Cardiac septum (tissue), 1 donor: ENCODE measurements at places on chromosomes 2 and 18.

GRCh38 chr2:120450196-120450820, 104.4 kb downstream of the INHBB start:
- DNase-seq = peak; percentile 59

DNA sequence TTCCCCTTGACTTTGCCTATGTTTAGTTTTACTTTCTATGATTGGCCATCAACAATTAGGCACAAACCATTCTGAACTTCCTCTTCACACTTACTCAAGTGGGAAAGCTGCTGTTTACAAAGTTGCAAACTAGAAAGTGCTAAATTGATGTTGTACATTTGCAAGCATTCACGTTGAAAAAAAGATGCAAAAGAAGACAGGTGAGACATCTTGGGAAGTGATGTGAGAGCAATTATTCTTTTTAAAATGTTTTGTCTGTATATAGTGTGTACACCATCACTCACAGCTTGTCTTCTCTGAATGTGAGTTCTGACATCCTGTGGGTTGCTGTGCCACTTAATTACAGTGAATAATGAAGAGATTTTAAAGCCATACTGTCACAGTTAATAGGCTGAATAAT, 874.1 kb upstream of the LRATD1 start:
- DNase-seq = no peak

DNA sequence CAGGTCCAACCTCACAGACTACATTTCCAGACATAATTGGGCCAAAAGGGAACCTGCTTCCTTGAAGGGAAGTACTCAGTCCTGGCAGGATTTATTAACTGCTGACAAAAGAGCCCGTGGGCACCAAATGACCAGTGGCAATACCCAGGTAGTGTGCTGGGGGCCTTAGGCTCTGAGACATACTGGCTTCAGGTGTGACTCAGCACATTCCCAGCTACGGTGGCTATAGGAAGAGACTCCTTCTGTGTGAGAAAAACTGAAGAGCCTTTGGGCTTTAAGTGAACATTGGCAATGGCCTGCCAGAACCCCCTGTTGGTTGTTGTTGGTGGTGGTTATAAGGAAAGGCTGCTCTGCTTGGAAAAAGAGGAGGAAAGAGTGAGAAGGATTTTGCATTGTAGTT, 401.8 kb downstream of the KCNJ3 start:
- no peak for DNase-seq

DNA sequence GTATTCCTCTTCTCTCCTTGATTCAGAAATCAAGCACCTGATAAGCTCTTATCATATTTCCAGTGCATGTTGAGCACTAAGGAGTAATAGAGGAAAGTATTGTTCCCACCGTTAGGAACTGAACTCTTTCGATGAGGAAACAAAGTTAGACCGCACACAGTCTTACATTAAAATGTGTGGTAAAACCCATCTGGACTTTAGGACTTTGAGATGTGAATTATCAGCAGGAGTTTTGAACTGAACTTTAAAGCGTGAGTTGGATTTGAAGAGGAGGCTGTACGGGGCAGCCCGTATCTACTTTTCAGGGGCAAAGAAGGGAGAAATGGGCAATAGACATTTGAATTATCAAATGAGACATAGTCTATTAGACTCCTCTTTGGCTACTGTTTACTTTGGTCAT, 134.4 kb downstream of the SETBP1 start:
- DNase-seq = no peak

- no peak for DNase-seq
Measured at GRCh38 chr2:28058791-28059190, 168.3 kb downstream of the BABAM2 start.

DNA sequence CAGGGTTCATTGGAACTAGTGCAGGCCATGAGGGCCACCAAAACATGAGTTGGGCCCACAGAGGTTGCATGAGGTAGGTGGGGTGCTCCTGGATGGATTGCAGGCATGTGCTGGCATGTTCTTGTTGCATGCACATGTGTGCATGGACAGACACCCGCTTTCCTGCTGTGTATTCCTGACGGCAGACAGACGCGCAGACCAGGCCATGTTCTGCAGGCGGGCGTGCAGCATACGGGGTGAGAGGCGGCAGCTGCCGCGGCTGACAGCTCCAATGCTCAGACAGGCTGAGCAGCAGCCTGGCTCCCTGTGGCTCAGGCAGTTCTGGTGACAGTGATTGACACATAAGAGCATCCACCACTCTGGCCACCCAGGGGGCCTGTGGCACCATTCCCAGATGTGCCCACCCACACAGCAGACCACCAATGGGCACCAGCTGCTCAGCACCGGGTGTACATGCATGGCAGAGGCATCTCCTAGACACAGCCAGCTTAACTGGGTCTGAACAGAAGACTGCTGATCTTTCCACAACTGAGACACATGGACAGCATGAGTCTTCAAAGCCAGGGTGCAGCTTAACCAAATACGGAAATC, 21.2 kb downstream of the HS1BP3 start:
- no peak for DNase-seq

DNA sequence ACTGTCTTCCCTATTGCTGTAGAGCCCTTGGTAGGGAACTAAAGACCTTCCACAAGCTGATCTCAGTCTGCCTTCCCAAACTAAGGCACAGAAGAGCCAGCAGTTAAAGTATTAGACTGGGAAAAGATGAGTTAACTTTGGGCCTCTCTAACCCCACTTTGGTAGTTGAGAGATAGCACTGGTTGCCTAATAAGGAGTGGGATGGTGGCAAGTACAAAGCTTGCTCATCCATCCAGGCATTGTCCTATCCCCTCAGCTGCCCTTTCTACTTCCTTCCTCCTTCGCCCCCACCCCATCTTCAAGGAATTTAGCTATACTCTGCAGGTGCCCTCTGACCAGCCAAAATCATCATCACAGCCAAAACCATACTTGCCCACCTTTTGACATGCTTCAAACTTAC, 22.2 kb upstream of the AFTPH start:
- no peak for DNase-seq

DNA sequence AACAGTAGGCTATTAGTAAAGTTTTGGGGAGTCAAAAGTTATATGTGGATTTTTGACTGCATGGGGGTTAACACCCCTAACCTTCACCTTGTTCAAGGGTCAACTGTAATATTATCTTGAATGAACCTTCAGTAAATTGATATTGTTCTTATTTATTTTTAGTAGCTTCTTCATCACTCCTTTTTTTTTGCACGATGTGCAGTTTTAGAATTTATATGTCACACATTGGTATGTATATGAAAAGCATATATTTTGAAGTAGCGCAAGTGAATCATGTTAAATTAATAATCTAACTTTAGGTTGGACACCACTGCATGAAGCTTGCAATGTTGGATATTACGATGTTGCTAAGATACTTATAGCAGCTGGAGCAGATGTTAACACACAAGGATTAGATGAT, 79.9 kb downstream of the ANKRD12 start:
- no peak for DNase-seq

DNA sequence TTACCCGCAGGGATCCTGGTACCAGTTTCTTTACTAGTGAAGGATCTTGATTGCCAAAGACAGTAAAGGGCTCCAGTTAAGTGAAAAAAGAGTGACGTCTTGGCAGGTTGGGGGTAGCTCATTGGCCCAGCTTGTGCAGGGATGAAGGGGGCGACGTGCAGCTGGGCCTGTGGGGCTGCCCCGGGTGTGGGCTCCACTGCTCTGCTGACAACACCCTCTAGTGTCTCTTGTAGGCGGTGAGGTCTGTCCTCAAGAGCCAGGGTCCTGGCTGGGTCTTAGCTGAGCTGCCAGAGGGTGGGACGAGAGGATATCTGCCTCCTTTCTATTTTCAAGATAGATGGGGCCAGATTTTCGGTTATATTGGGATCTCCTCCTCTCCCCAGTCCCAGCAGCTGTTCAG, 6.1 kb downstream of the ARHGEF4 start:
- DNase-seq = no peak

- no peak for DNase-seq
Measured at GRCh38 chr2:33321236-33321771, 155.1 kb upstream of the RASGRP3 start.

DNA sequence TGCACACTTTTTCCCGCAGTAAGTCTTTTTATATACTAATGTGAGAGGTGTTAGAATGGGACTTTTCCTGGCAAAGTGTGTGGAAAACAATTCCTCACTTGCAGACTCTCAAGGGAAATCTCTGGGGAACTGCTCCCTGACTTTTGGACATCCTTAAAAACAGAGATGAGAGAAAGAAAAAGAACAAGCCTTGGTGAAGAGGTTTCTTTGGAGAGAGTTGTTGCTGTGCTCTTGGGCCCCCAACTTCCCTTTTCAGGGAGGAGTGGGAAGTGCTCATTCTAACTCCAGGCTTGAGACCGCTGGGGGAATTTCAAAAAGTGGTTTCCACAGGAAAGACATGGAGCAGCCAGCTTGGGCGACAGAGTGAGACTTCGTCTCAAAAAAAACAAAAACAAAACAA, 142.6 kb upstream of the SPRED2 start:
- no peak for DNase-seq

DNA sequence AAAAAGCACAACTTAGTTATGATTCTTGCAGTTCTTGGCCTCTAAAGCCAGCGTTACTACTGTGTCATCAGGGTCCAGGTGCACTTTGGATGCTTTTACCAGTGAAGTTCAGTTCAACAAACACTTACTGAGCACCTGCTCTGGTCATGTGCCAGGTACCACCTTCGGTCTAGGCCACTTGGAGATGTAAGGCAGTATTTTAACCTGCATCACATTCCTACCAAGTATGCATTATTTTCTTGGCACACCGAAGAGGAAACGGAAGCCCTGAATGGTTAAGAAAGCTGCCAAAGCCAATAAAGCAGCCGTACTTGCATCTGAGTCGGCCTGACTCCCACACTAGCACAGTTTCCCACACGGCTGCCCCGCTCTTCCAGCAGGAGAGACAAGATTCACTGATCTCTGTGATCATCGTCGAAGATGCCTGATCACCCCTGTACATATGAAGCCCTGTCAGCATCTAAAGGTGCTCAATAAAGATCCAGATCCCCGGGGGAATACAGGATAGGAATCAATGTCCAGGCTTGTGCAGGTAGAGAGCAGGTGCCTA, 427.1 kb downstream of the EIPR1 start:
- DNase-seq = no peak

DNA sequence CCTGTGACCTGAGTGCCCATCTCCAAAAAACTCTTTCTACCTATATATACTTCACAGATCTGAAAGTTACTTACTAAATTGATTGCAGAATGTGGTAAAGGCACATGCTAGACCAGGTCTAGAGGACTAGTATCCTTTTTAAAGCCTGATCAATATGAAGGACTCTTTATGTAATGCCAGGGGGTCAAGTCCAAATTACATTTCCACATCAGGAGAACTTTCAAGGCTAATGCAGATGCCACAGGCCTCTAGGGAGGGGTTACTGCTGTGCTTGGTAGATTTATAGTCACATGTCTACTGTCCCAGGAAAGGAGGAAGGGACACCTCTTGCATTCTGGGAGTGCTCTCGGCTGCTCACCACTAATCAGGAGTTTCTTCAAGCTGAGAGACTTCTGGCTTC, 118.4 kb upstream of the NOSTRIN start:
- DNase-seq = no peak

- no peak for DNase-seq
Measured at GRCh38 chr2:197042739-197043196, 116.3 kb upstream of the PGAP1 start.

DNA sequence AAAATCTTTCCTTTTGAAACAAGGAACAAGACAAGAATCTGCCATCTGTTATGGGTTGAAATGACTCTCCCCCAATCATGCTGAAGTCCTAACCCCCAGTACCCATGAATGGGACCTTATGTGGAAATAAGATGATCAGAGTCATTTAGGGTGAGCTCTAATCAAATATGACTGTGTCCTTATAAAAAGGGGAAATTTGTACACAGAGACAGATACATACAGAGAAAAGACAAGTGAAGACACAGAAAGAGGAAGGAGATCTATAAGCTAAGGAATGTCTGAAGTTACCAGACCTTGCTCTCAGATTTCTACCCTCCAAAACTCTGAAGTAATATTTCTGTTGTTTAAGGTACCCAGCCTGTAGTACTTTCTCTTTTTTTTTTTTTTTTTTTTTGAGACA, 15.7 kb downstream of the TGFBRAP1 start:
- DNase-seq = no peak

GRCh38 chr18:42339372-42339771, 384.3 kb downstream of the PIK3C3 start:
- no peak for DNase-seq

- DNase-seq = no peak
Measured at GRCh38 chr2:149104221-149104620, 65.7 kb downstream of the LYPD6B start.

GRCh38 chr18:34752056-34752455, 42.0 kb downstream of the DTNA start:
- no peak for DNase-seq

DNA sequence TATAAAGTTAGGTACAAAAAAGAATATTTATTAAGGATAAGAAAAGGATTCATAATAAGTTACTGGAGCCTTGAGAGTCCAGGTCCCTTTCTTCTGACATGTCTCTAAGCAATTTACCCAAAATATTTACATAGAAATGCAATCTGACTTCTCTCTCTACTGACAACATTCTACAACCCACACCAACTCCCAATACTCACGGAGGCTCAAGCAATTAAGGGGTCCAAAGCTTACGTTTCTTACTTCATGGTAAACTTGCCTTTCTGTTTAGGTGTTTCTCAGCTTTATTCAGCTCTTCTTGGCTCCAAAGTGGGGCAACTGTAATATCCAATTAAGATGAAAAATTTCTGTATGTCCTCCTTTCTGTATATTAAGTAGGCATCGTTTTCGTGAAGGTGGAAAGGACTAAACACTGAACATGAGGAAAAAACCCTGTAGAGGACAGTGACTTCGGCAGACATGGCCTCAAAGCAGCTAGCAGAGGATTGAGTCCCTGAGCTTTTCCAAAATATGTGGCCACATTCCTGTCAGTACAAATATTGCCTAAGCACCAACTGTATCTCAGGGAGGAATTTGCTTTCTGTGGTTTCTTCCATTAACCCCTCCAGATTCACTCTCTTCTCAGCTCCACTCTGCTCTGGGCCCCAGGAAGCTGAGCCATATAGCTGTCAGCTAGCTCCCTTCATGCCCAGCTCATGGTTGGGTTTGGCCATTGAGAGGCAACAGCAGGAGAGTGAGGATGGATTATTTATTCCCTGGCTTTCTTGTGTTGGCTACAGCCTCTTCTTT, 67.9 kb upstream of the GLS start:
- DNase-seq = no peak

DNA sequence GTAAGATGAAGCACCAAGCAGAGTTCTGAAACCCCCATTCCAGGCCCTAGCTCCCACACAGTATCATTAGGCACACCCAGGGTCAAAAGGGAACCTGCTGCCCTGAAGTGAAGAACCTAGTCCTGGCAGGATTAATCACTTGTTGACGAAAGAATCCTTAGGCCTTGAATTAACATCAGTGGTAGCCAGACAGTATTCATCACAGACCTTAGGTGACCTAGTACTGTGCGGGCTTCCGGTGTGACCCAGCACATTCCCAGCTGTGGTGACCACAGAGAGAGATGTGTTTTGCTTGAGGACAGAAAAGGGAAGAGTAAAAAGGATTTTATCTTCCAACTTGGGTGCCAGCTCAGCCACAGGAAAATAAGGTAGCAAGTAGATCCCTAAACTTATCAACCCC, 1071.4 kb upstream of the FAM98A start:
- DNase-seq = no peak

- DNase-seq = no peak
Measured at GRCh38 chr2:200787351-200788120, 24.2 kb upstream of the BZW1 start.

GRCh38 chr18:52216666-52217065, 123.3 kb upstream of the DCC start:
- no peak for DNase-seq

GRCh38 chr2:22600999-22601398, 784.0 kb upstream of the KLHL29 start:
- no peak for DNase-seq
